ENCODE measurements at places on chromosomes 6 and 20. TPM values are rescaled to one million over a fixed set of nuclear protein-coding genes. Genes with fewer than 3 reads are reported as not detected.

Gene OR2H2
- not detected for total RNA-seq

DNA sequence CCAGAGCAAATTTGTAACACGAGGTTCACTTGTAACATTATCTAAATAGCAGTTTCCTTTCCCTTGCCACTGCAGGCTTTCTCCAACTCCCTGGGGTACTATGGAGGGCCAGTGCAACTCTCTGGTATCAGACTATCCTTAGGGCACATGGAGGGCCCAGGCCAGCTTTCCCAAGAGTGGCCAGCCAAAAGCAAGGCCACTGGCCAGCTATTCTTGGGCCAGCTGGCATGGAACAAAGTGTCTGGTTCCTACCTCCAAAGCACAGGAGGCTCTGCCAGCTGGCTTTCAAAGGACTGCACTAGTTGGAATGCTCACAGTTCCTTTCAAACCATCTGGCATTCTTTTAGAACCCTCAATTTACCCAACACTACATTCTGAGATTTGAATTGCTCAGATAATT lies 8.7 kb downstream of the RNF24 start:
- H3K4me1 ChIP-seq = peaks cover 16% of the 10 kb centered on the region
- peaks cover 18% of the 10 kb centered on the region for H3K36me3 ChIP-seq
- no peaks in the 10 kb centered on the region for H3K27me3 ChIP-seq
- no peak overlapping the region for H3K27ac ChIP-seq
- no peak overlapping the region for H3K4me3 ChIP-seq
- DNase-seq = no peak

GRCh38 chr6:41073968-41074691 lies 1.4 kb downstream of the NFYA start:
- H3K36me3 ChIP-seq = peaks cover 2% of the 10 kb centered on the region
- H3K27ac ChIP-seq = peak overlapping the region; percentile 98
- peak overlapping the region; percentile 94 for H3K4me3 ChIP-seq
- H3K27me3 ChIP-seq = no peaks in the 10 kb centered on the region
- DNase-seq = no peak

- no peak overlapping the region for H3K27ac ChIP-seq
- H3K27me3 ChIP-seq = no peaks in the 10 kb centered on the region
- H3K4me1 ChIP-seq = no peaks in the 10 kb centered on the region
- no peak for DNase-seq
- no peaks in the 10 kb centered on the region for H3K36me3 ChIP-seq
- no peak overlapping the region for H3K4me3 ChIP-seq
Observed at GRCh38 chr6:131450861-131451260, 122.2 kb upstream of the ARG1 start.

GRCh38 chr6:110664933-110665332 lies 150.3 kb downstream of the CDK19 start:
- H3K4me3 ChIP-seq = no peak overlapping the region
- DNase-seq = no peak
- no peaks in the 10 kb centered on the region for H3K27me3 ChIP-seq
- H3K4me1 ChIP-seq = peaks cover 17% of the 10 kb centered on the region
- peak overlapping the region; percentile 0 for H3K27ac ChIP-seq

Gene PLCB4
- 14.0 TPM for total RNA-seq

DNA sequence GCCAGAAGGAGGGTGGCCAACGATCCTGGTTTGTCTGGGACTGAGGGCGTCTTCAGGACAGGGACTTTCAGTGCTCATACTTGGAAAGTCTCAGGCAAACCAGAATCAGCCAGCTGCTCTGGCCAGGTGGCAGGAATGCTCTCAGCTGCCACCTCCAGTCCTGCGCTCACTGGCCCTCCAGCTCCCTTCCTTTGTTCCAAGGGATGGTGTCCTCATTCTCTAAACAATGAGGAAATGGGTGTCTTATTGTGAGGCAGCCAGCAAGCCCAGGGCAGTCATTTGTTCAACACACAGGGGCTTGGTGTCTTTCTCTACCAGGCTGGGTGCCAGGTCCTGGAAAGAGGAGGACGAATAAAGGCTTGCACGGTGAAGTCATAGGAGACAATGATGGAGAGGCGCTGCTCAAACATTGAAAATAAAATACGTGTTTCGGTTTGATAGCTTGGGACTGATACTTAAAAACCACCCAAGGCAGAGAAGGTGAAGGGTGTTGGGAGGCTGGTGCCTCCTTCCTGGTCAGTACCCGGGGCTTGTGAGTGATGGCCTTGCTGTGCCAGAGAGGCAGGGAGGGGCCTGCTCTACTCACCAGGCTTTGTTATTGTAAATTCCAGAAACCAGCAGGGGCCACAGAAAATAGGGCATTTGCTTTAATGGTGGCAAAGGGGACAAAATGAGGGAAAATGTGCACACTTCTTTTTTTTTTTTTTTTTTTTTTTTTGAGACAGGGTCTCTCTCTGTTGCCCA lies 11.3 kb upstream of the TMEM181 start:
- no peak for DNase-seq
- no peak overlapping the region for H3K27ac ChIP-seq
- H3K27me3 ChIP-seq = peaks cover 4% of the 10 kb centered on the region
- H3K36me3 ChIP-seq = no peaks in the 10 kb centered on the region
